ENCODE measurements at places on chromosomes 13 and 19.

DNA sequence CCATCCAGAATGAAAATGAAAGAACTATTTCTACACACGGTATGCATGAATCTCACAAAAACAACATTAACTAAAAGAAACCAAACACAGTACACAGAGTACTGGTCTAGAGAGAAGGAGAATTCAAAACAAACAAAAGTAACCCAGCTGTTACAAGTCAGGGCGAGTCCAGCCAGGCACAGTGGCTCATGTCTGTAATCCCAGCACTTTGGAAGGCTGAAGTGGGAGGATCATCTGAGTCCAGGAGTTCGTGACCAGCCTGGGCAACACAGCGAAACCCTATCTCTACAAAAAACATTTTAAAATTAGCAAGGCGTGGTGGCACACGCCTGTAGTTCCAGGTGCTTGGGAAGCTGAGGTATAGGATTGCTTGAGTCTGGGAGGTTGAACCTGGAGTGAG lies 1.7 kb upstream of the PSMC4 start:
- no peak for DNase-seq

DNA sequence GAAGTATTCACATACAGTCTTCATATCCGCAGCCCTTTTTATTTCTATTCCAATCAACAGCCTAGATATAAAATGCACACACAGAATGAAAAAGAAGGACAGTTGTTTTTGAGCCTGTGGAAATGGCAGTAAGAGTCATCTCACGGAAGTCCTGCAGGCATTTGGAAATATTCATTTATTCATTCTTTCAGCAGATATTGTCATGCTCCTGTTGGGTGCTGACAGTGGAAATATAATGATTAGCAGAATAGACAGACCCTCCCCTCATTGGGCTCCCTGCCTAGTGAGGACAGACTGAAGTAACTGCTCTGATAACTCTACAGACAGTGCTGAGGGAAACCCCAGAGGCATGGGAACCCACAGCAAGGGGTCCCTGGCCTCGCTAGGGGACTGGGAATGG lies 392.3 kb downstream of the FOXO1 start:
- DNase-seq, result no peak

GRCh38 chr13:75353781-75354193 lies 128.2 kb downstream of the TBC1D4 start:
- DNase-seq, result no peak

DNA sequence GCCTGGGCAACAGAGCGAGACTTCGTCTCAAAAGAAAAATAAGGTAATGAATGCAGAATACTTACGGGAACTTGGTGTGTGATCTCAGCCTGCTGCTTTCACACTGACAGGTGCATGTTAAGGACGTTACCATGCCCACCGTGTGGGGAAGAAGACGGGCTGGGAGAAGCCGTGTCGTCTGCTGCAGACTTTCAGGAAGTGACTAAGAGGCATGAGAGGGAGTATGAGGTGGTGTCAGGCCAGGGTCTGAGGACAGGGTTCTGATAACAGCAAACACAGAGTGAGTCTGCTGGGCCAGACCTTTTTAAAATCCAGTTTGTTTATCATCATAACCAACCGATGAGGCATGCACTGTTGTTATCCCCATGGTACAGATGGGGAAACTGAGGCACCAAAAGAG lies 13.6 kb upstream of the GALP start:
- DNase-seq, result no peak

- DNase-seq, result no peak
These were observed 513.1 kb downstream of the SLITRK6 start for GRCh38 chr13:85286081-85286480.

DNA sequence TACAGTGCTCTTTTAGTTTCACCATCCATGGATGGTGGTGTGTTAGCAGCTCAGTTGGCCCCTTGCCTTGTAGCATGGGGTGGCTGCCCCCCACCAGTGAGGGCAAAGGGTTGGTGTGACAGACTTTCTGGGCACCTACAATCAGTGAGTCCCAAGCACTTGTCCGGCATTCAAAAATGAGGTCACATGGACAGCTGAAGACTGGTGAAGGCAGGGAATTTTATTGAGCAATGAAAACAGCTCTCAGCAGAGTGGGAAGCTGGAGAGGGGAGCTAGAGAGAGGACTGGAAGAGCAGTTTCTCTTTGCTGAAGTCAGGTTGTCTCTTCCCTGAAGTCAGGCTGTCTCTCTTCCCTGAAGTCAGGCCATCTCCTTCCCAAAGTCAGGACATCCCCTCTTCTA lies 1053.2 kb downstream of the SLITRK1 start:
- DNase-seq, result no peak

DNA sequence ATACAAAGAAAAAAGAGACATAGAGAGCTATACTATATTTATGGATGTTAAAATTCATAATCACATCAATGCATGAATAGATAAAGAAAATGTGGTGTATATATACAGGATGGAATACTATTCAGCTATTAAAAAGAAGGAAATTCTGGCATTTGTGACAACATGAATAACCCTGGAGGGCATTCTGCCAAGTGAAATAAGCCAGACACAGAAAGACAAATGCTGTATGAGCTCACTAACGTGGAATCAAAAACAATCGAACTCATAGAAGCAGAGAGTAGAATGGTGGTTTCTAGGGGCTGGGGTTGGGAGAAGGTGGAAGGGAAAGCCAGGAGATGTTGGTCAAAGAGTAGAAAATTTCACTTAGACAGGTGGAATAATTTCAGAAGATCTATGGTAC lies 24.0 kb downstream of the UTP14C start:
- DNase-seq, result no peak

- DNase-seq, result no peak
These were observed 10.8 kb downstream of the NDFIP2 start for GRCh38 chr13:79491715-79492114.

DNA sequence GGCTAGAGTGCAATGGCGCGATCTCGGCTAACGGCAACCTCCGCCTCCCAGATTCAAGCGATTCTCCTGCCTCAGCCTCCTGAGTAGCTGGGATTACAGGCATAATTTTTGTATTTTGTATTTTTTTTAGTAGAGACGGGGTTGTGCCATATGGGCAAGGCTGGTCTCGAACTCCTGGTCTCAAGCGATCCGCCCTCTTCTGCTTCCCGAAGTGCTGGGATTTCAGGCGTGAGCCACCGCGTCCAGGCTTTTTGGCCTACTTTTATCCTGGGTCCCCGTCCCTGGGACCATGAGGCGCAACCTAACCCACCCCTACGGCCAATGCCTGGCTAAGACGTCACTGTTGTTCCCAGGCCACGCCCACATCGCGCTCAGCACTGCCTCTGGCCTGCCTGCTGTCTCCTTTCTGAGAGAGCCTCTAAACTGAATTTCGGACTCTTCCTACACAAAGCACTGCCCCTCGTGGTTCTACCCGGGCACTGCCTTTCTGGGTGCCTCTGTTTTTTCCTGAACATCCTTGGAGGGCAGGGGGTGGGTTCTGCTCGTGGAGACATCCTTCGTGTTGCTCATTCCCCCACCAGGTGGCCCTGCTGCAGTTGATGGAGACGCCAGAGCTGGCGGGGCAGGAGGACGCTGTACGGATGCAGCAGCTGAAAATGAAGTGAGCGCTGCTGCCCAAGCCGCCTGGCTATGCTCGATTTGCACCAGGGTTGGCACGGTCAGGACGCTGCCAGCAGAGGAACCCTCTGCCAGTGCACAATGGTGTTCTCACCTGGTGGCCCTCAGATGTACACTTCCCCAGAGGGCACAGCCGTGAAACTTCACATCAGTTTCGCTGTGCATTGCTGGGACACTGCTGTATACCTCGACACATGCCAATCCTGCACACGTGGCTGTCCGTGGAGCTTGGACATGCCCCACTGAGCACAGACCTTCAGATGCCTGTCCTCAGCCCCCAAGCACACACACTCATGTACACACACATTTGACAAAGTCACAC lies 2.0 kb downstream of the REX1BD start:
- DNase-seq, result no peak

DNA sequence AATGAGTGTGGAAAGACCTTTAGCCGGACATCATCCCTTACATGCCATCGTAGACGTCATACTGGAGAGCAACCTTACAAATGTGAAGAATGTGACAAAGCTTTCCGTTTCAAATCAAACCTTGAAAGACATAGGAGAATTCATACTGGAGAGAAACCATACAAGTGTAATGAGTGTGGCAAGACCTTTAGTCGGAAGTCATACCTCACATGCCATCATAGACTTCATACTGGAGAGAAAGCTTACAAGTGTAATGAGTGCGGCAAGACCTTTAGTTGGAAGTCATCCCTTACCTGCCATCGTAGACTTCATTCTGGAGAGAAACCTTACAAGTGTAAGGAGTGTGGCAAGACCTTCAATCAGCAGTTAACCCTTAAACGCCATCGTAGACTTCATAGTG lies 11.7 kb upstream of the ZNF813 start:
- no peak for DNase-seq

GRCh38 chr13:108860418-108860817 lies 231.0 kb downstream of the MYO16 start:
- no peak for DNase-seq

DNA sequence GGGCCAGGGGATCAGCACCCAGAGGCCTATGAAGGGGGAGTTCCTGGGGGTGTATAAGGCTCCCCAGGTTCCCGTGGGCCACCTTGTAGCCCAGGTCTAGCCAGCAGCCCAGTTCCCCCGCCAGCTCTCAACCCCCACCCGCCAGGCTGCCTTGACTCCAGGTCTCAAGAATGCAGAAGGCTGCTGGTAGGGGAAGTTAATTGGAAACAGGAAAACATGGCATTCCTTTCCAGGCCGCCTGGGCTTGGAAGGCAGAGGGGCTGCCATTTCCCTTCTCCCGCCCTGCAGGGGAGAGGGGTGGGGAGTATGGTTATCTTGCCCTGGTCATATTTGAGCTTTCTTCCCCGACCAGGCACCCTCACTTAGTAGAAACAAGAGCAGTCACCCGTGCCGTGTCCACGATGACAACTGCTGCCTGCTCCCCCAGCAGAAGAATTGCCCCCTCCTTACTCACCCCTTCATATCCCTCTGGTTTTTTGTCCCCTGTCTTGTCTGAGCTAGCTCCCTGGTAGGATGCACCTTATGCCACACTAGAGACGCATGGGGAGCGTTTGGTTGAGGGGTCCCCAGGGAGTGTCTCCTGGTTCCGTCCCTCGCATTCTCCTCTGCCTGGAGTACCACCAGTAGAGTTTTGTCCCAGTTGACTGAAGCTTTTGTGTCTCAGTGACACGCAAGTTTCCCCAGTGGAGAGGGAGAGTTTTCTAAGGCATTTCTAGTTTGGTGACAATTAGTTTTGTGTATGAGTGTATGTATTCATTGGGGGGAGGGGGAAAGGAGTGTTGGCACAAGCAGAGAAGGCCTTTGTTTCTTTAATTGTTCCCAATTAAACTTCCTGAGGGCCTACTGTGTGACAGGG lies 4.5 kb downstream of the BICRA start:
- no peak for DNase-seq

DNA sequence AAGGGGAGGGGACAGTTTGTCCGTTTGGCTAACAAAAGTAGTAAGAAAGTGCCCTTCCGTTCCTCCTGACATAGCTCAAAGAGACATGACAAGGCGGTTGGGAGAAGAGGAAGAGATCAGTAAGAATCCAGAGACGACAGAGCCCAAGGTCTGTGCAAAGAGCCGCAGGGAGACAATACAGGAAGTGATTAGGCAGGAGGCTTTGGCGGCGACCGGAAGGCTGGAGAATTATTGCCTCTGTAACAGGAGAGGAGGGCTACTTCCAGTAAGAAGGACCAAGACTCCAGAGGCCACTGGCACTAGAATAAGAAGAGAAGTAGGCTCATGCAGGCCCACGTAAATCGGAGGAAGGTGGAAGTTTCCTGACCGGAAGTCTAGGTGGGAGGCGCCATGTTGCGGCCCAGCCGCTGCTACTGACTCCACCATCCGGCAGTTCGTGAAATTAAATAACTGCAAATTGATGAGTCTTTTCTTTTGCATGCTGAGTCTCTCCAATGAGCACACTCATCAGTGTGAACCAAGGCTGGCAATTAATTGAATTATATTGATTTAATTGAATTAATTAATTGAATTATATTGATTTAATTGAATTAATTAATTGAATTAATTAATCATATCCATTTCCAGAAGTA lies 9.9 kb downstream of the RFX2 start:
- no peak for DNase-seq

- DNase-seq, result no peak
These were observed 545.4 kb upstream of the GPC6 start for GRCh38 chr13:92681239-92681638.

GRCh38 chr19:17118957-17119356 lies 43.4 kb downstream of the MYO9B start:
- no peak for DNase-seq

DNA sequence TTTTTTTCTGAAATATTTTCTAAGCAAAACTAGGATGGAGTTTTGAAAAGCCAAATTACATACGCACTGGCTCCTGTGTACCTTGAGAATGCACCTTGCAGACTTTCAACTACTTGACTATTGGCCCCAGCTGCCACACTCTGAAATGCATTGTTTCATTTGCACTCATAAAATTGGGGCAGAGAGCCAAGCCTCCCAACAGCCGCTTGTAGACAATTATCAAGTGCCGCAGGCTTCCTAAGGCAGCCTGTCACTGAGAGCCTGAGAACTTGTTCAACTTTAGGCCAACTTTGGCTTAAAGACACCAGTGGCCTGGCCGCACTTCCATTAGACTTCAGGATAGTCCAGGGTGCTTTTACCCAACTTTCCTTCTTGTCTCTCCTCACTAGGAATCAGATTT lies 115.7 kb upstream of the STARD13 start:
- DNase-seq, result no peak

GRCh38 chr13:49874430-49874829 lies 61.7 kb downstream of the SPRYD7 start:
- DNase-seq, result no peak

DNA sequence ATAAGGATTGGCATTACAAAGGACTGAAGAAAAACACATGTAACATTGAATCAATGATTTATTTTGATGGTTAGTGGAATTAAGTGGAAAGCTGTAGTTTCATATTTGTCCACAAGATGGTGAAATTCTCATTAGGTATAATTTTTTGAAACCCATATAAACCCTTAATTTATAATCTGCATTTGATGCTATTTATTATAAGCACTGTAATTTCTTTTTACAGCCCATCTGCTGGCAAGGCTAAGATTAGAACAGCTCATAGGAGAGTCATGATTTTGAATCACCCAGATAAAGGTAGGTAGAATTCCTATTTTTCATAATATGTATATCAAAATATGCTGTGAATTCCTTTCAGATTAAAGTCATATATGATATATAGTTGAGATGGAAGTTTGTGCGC lies 62.2 kb downstream of the DNAJC15 start:
- no peak for DNase-seq

DNA sequence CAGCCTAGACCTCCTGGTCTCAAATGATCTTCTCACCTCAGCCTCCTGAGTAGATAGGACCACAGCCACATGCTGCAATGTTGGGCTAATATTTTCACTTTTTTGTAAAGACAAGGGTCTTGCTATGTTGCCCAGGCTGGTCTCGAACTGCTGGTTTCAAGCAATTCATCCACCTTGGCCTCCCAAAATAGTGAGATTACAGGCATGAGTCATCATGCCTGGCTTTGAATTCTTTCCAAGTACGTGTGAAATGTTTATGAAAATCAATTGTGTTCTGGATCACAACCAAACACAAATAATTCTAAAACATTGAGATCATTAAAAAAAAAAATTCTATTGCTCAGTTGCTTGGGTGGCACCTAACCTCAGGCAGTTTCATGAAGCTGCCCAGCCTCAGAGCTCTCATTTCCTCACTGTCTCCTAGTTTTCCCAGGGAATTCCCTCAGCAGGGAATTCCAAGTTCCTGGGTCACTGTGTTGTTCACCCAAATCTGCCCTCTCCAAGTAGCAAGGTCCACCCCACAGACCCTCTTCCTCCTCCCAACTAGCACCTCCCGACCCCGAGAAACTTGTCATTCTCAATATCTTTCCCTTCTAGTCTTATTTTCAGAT lies 44.8 kb downstream of the ING1 start:
- DNase-seq, result no peak

- no peak for DNase-seq
These were observed 27.0 kb upstream of the TPT1 start for GRCh38 chr13:45368005-45368404.

- DNase-seq, result no peak
These were observed 908.2 kb downstream of the EFNB2 start for GRCh38 chr13:105627270-105627669.

All from stimulated activated CD8-positive, alpha-beta memory T cell treated with anti-CD3 and anti-CD28 coated beads, Interleukin-15, amount 100 ng/mL, for 1 hour (primary cell).